ENCODE measurements at places on chromosomes 7 and 10.

- no peak for DNase-seq
These were observed 25.0 kb downstream of the RTKN2 start for GRCh38 chr10:62243647-62243997.

DNA sequence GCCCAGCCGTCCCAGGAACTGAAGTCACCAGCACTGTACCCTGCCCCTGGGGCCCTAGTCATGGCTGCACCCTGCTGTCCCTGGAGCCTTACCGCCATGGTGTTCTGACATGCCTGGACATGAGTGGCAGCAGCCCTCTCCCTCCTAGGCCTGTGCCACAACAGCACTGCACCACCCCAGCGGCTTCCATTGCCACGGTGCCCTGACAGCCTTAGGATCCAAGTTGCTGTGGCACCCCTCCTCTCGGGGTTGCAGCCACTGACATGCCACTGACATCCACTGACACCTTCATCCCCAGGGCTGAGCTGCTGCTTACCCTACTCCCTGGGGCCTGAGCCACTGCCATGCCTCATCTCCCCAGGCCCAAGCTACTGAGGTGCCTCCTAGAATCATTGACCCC is 39.6 kb upstream of the SHH start:
- DNase-seq = no peak

- DNase-seq = no peak
These were observed 1.2 kb downstream of the PALD1 start for GRCh38 chr10:70479626-70480238.

GRCh38 chr7:105979405-105979804 is 16.3 kb downstream of the CDHR3 start:
- no peak for DNase-seq

DNA sequence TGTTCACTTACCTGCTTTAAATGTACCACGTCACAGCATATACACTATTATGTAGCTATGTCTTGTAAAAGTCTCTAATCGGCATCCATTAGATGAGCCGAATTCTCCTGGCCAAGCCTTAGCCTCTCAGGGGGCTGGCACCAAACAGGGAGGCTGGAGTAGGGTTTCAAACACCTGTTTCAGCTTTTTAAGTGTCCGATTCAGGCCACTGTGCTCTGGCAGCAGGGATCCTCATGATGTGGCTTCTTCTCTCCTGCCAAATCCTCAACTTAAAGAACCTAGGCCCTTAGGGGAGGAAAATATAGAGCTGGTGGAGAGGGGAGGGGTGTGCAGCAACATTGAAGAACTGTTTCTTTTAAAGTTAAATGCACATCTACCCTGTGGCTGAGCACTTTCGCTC is 68.5 kb upstream of the NFKB2 start:
- DNase-seq = no peak

GRCh38 chr7:22452142-22452959 is 47.6 kb downstream of the STEAP1B start:
- no peak for DNase-seq

- DNase-seq = no peak
These were observed 6.3 kb downstream of the LOXL4 start for GRCh38 chr10:98261436-98262277.

GRCh38 chr7:99677648-99678045 is 2.1 kb downstream of the CYP3A5 start:
- DNase-seq = no peak

DNA sequence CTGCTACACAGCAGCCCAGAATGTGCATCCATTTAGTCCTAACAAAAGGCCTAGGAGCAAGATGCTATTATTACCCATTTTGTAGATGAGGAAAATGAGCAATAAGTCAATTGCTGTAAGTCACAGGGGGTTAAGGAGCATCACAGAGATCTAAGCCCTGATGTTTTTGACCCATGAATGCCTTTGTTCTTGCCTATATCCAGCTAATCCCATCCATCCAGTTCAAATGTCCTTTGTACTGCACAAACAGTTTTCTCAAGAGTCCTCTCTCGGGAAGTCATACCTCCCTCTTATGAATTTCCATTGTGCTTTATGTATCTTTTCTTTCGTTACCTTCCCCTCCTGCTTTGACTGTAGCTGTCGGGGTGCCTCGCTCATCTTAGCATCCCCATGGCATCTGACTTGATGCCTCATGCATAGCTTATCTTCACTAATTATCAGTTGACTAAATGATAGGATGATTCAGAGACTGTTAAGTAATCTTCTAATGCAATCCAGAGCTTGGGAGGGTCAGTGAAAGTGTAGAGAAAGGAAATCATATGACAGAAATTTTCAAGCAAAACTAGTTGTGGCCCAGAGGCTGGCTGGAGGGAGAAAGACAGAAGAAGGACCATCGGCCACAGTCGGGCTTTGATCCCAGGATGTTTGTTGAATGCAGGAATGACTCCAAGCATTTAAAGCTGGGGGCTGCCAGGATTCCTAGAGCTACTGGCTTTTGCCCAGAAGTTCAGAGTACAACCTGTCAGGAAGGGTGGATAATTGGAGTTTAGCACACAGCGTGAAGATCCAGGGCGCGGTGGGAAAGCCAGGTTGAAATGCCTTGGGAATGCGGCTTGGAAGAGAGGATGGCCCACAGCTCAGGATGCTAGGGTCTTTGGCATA is 23.5 kb downstream of the BLVRA start:
- DNase-seq = no peak

GRCh38 chr10:16949816-16950215 is 132.6 kb upstream of the RSU1 start:
- DNase-seq = no peak

DNA sequence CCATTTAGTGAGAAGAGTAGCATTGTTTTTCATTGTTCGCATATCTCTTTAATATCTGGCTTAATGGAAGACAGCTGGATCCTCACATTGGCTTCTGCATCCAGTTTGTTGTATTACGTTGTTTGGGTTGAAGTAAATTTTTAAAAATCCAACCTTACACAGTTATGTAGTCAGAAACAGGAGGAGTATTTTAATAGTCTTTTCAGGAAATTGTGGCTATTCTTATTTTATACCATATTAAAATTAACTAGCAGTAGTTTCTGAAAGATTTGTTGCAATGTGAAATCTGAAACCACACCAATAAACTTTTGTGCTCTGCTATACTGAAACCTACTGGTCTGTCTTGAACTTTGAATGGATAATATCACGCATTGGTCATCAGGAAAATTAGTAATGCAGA is 27.9 kb downstream of the MYPN start:
- no peak for DNase-seq

DNA sequence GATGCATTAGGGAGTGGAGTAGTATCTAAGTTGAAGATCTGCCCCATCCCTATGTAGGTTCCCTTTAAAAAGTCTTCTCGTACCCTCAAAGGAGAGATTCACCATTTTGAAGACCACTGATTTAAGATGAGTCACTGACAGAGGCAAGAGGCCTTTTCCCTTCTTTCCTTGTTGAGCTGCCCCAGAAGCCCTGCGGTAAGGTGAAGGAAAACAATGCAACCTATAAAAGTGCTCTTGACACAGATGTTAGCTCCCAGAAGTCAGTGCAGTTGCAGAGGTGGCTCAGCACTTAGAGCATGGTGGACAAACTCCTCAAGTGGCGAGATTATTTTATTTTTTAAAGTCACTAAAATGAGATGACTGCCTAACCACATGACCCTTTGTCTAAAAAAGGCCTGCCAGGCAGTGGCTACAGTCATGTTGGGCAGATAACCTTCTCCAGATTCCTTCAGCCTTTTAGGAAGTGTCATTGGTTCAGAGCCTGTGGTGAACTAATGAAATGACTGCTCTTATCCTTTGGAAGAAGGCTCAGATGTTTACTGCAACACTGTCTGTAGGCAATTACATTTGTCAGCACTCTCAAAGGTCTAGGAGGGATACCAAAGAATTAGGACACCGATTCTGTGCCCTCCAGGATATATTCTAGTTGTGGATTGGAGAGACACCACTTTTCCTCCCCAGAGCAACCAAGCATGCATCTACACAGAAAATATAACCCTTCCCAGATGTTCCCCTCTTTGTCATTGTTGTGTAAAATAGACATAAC is 88.7 kb downstream of the ARID5B start:
- no peak for DNase-seq

- DNase-seq = no peak
These were observed 176.5 kb upstream of the CCDC6 start for GRCh38 chr10:60082744-60083344.

DNA sequence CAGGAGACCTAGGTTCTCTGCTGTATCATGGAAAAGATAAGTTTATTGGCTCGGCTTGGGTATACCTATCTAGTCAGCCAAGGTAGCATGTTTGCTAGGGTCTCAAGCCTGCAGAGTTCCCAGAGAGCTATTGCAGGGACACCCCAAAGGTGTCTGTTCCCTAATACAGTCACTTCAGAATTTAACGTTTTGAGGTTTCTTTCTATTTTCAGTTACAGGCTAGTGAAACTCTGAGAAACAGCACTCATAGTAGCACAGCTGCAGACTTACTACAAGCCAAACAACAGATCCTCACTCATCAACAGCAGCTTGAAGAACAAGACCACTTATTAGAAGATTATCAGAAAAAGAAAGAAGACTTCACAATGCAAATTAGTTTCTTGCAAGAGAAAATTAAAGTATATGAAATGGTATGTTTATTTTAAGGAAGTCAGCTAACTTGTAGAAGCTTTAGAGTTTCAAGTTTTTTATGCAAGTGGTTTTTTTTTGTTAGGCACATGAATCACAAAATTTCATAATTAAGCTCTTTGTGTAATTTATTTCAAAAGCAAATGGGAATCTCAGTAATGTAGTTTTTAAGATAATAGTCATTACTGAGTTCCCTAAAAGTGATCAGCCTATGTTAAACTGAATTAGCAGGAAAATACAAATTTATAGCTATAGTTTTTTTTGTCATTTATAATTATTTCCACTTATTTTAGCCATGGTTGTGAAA is 54.9 kb downstream of the AKAP9 start:
- DNase-seq = no peak

All from D721Med (cell line).